ENCODE measurements at places on chromosomes 4 and X.

GRCh38 chr4:1310796-1311631 lies 21.3 kb downstream of the MAEA start:
- peak; percentile 19 for DNase-seq

GRCh38 chr4:161530710-161531109 lies 633.1 kb downstream of the FSTL5 start:
- DNase-seq = no peak

DNA sequence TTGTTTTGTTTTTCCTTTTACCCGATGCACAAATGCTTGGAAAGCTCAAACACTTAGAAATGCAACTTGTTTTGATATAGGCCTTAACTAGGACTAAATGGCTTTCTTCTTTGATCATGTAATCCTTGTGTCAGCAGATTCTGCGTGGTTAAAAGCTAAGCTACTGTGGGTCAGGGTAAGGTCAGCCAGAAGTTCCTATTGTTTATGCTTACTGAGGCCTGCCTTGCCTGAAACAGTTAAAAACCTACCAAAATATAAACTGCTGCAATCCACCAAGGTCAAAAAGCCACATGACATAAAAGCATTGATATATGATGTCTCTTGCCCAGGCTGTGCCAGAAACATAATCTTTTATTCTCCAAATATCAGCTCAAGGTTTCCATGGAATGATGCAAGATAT lies 223.4 kb downstream of the FAM47B start:
- DNase-seq = no peak

DNA sequence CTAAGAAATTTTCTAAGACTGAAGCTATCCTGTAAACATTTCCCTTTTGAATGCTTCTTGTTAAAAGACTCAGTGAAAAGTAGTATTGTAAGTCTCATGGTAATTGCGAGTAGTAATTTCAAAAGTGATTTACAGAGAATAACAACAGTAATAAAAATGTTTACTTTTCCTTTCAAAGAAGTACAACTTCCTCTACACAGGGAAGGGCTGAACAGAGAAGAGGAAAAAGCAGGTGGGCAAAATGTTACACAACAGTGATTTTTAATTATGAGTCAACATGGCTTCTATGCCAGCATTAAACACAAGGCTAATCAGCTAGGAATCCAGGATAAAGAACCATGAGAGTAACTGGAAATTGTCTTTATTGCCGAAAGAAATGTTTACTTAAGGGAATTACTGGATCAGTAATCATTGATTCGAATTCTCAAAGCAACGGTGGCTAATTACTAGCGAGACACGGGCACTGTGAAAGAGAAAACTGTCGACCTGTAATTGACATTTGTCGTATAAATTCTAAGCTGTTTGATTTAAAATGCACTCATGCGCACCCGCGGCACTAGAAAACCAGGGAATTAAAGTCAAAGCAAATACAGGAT lies 15.4 kb downstream of the UTP3 start:
- no peak for DNase-seq

DNA sequence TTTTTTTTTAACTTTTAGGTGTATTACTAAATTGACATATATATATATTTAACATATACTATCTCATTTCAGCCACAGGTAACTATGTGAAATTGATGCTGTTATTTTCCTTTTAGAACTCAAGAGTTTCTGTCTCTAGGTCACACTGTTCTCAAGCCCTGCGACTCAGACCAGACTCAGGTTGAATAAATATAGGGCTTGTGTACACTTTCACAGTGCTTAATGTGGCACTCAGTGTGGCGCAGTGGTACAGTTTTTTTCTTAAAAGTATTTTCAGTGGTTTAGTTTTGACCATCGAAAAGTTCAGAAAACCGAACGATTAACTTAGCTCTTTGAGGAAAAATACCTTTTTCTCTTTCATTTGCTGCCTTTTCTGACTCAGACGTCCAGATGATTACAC lies 24.7 kb downstream of the PACRGL start:
- DNase-seq = no peak

- no peak for DNase-seq
Measured at GRCh38 chr4:152243896-152244595, 291.8 kb downstream of the FBXW7 start.
